Activated naive CD8-positive, alpha-beta T cell treated with anti-CD3 and anti-CD28 coated beads for 36 hours (primary cell): ENCODE measurements at places on chromosomes 7 and 10. TPM values are rescaled to one million over a fixed set of nuclear protein-coding genes. Genes with fewer than 3 reads are reported as not detected.

The PNLIPRP1 gene
- total RNA-seq: not detected

DNA sequence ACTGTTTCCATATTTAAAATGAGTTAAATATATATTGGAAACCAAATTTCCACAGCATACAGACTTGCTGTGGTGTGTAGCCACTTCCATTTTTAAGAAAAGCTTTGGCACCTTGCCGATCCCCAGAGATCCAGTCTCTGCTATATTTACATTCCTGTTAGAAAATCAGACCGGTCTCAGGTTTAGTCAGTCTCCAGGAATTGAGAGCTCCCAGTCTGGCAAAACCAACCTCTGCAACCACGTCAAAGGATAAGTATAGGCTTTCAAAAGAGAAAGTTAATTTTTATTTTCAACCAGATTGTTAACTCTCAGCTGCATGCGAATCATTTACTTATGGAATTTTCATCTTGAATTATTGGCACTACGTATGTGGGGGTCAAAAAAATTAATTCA lies 28.2 kb downstream of the PUS7 start:
- DNase-seq: no peak

The FKBP6 gene
- not detected for total RNA-seq

GRCh38 chr10:120433141-120433540 lies 23.9 kb upstream of the PLPP4 start:
- DNase-seq: no peak

DNA sequence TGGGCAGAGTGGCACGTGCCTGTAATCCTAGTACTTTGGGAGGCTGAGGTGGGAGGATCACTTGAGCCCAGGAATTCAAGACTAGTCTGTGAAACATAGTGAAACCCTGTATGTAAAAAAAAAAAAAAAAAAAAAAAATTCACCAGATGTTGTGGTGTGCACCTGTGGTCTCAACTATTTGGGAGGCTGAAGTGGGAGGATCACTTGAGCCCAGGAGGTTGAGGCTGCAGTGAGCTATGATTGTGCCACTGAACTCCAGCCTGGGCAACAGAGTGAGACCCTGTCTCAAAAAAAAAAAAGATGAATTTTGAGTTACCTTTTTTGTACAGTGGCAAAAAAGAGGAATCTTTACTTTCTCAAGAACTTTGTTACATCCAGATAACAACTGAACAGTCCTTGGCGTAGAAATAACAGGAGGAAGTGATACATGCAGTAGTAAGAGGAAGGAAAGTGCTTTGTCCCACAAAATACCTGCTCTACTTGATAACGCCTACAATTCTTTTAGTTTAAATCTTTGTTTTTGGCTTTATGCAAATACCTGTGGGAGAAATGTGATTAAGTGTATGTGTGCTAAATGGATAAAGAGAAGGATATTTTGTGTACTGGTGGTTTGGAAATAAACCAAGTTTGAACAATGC lies 29.3 kb downstream of the SPAG6 start:
- DNase-seq: no peak

DNA sequence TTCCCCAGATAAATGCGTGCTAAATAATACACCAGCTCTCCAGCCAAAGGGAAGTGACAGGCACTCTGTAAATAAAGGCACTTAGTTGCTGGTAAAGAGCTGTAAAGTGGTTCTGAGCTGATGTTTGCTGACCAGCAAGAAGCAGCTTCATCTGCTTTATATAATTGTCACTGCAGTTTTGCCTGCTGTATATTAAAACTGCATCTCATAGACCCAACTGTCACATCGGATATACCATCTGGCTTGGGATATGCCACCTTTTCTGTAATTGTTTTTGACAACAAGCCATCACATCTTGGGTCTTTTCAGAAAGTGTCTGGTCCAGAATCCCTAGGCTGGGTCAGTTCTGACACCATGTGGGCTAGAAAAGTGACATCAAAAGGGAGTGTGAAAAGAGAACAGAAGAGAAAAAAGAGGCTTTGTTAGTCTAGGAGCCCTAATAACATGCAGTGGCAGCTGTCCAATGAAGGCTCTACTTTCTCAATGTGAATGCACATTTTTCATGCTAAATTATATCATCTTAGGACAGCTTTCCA lies 697.6 kb downstream of the KCNMA1 start:
- DNase-seq: no peak

DNA sequence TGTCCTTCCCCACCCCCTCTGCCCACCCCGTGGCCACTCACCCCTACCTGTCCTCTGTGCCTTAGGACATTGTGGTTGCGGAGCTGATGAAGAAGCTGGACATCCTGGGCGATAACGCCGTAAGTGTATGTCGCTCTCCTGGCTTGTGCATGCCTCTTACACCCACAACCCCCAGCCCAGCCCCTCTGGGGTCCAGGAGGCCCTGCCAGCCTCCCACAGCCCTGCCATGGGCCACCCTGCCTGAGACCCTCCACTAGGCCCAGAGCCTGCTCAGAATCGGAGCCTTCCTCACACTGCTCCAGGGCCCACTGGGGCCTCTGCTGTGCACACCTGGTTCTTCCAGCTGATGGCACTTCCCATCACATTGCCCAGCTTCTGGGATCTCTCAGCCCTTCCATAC lies 36.8 kb upstream of the DPYSL4 start:
- no peak for DNase-seq

The SFTPA1 gene
- not detected for total RNA-seq

DNA sequence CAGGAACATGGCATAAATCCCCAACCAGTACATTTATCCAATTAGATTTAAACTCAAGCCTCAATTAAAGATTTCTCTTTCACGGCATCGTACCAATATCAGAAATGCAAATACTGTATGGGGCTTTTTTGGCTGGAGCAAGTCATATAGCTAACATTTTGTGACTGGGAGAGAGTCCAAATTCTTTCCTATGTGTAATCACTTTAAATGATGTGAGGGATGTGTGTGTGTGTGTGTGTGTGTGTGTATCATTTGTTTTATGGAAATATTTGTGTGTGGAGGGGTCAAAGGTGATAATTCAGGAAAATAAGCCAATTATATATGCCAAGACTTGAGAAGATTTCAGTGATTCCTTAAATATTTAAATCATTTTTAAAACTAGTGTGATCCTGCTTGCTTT lies 196.6 kb downstream of the TRIL start:
- no peak for DNase-seq

The EGFR gene
- not detected for total RNA-seq

The CPA2 gene
- total RNA-seq: 0.16 TPM

DNA sequence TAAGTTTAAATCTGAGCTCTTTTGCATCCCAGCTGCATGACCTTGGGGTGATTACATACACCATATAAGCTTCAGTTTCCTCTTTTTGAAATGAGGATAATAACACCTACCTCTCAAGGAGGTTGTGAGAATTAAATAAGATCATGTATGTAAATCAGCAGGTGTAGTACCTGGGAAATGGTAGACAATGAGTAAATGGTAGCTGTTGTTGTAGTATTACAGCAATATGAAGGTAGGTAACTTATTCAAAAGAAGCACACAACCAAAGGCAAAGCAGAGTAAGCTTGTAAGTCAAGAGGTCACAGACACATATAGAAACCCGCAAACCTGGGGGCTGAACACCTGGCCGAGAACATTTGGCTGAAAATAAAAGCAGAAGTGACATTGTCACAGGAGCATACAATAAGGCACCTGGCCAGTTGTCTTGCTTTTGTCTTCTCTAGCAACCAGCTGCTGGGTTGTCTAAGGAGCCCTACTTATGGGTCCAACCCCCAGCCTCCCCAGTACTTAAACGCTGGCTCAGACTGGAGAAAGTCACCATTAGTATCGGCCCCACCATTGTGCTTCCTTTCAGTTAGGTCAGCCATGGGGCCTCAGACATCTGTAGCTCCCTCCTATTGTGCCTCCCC lies 203.6 kb upstream of the MKLN1 start:
- DNase-seq: no peak

GRCh38 chr7:53422291-53422690 lies 386.9 kb downstream of the POM121L12 start:
- DNase-seq: no peak

- no peak for DNase-seq
These were observed 384 bp downstream of the DCLRE1C start for GRCh38 chr10:14953424-14954000.

GRCh38 chr10:72274730-72275350 lies 1.1 kb downstream of the DDIT4 start:
- DNase-seq: peak; percentile 76

GRCh38 chr7:42642699-42643098 lies 269.2 kb downstream of the C7orf25 start:
- DNase-seq: no peak

The ADCY1 gene
- not detected for total RNA-seq

DNA sequence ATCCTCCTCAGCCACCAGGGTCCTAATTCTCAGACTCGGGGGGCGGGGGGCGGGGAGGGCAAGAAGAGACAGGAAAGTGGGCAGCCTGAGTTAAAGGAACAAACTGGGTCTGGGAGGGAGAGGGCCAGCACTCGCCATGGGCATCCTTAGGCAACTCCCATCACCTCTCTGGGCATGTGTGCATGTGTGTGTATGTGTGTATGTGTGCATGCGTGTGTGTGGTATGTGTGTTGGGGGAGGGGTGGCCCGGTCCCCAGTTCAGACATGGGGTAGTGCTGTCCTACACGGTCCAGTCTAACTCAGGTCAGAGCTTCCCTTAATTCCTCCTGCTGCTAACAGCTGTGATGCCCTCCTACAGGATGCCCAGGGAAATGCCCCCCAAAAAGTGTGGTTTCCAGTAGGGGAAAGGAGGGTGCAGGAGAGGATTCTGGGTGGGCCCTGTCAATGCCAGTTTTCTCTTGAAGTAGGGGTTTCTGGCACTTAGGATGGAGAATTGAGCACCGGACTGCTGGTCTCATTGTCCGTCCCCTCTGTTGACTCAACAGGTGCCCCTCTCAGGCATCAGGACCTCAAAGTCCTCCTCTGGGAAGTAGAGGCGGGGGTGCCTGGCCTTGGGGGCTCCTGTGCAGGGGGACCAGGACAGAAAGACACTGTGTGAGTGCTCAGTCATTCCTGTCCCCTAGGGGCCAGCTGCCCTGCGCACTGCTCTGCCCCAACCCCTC lies 15.1 kb upstream of the ZMIZ1 start:
- no peak for DNase-seq

- DNase-seq: no peak
These were observed 39.8 kb downstream of the ITPRID1 start for GRCh38 chr7:31553661-31554081.

The FOXP2 gene
- not detected for total RNA-seq

DNA sequence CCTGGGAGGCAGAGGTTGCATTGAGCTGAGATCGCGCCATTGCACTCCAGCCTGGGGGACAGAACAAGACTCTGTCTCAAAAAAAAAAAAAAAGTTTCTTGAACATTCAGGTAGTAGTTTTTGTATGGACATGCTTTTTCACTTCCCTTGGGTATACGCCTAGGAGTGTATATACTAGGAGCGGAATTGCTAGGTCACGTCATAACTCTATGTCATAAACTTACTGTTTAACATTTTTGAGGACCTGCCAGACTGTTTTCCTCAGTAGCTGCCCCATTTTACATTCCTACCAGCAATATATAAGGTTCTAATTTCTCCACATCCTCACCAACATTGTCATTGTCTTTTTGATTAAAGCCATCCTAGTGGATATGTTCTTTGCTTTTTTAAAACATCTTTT lies 51.6 kb downstream of the MKI67 start:
- no peak for DNase-seq

The TCAF2 gene
- total RNA-seq: 31.5 TPM

DNA sequence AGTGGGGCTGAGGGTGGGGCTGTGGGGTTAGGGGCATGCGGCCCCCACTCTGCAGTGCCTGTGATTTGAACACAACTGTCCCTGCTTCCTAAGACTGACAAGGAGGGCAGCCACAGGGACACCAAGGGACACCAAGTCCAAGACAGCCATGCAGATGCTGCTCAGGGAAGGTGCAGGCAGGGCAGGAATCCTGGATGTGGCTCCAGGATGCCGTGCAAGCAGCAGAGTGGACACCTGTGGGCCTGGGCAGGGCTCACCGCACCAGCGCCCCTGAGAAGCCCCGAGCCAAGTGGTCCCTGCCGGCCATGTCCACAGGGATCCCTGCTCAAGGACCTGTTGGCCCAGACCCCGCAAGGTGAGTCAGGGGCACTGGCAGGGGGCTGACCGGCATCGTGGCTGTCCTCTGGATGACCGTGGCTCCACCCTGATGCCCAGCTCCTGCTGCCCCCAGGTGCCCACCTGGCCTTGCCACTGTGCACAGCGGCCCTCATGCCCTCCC lies 58.5 kb downstream of the STK32C start:
- no peak for DNase-seq

DNA sequence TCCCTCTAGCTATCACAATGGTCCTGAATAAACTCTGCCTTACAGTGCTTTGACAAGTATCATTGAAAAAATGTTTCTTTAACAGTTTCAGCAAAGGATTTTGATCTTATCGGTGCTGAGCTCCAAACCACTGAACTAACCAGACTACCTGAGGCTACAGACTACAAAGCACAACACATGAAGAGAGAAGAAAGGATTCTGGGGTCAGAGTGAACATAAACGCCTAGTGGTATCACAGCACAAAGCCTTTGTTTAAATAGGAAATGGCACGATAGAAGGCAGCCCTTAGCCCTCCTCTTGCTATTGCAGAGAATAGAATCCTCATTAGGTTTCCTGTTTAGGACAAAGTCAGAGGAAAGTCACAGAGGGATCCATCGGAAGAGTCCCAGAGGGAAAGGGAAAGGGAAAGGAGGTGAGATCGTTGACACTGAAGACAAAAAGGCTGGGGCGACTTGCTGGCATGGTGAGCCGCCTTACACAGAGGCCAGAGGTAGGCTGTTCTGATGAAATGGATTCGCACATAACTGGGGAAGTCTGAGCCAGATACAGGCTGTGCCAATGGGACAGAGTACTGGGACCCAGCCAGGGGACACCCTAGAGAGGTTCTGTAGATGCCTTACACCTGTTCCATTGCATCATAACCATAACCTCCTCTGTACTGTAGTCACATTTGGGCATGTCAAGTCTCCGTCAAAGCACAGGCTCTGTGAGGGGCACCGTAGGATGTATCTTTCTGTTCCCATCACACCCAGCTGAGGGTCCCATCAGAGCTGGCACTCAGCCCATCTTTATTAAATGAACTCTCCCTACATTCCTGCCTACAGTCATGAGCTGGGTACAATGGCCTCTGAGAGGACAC lies 71.5 kb downstream of the XPNPEP1 start:
- DNase-seq: no peak

DNA sequence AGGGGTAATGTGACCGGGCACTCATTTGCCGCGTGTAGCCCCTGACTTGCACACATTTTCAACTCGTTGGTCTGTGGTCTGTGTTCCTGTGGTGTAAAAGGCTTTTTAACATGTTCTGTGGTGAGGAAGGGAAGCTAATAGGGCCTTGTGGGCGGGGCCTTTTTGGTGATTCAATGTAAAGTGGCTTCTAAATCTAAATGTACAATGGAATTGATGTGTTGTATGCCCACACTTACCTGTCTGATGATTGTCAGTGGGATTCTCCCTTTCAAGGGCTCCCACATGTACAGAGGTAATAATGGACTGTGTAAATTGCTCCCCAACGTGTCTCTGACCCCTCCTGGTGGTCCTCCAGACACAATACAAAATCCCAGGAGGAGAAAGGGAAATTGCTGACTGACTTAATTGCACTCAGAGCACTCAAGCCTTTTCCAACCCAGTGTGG lies 43.1 kb upstream of the GATAD1 start:
- DNase-seq: peak; percentile 45

The ASIC3 gene
- 3.2 TPM for total RNA-seq

- no peak for DNase-seq
These were observed 158.1 kb upstream of the LRRTM3 start for GRCh38 chr10:66767707-66768106.
